ENCODE measurements at places on chromosomes 1 and 21.

- DNase-seq, result no peak
These were observed 29.1 kb downstream of the NTPCR start for GRCh38 chr1:232979558-232979957.

DNA sequence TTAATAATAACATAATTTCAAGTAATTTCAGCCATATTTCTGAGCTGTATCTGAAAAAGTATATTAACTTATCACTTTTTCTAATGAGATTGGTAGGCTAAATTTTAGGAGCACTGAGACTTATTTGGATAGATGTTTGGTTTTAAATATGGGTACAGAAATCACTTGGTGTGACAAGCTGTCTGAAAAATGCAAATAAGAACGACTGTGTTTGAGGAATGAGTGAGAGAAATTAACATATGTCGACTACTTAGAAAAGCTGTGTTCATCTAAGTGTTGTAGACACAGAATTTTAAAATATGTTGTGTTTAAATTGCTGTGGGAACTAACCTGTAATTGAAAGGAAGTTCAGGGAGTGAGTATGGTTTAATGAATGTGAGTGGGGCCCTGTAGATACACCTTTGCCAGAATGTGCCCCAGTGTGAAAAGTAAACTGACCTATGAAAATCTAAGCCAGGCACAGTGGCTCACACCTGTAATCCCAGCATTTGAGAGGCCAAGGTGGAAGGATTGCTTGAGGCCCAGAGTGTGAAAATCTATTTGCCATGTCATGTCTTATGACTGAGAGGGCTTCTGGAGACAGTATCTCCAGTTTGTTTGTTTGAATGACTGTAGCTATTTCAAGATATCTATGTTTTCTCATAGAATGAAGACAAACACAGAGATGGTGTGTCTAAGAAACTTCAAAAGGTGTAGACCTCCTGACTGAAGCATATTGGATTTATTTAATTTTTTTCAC is 53.8 kb upstream of the LRRC8C start:
- DNase-seq, result no peak

GRCh38 chr21:43912500-43912899 is 47.5 kb downstream of the AGPAT3 start:
- DNase-seq, result no peak

DNA sequence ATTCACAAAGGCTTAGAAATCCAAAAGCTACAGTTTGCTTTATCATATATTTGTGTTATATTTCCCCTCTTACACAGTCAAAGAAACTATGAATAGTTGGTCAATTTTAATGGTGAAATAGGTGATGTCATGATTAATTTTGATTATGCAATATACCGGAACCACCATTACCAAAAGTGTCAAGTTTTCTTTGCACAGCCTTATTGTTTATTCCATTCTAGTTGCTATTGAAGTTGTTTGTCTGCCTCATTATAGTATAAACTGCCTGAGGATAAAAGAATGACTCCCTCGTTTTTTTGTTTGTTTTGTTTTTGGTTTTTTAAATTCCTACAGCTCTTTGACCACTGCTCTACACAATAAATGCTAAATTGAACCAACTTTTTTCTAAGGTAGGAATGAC is 690.6 kb upstream of the ZP4 start:
- DNase-seq, result no peak

- no peak for DNase-seq
These were observed 75.3 kb downstream of the PEX14 start for GRCh38 chr1:10549904-10550664.

- no peak for DNase-seq
These were observed 36.6 kb upstream of the HMGN1 start for GRCh38 chr21:39385299-39386145.

DNA sequence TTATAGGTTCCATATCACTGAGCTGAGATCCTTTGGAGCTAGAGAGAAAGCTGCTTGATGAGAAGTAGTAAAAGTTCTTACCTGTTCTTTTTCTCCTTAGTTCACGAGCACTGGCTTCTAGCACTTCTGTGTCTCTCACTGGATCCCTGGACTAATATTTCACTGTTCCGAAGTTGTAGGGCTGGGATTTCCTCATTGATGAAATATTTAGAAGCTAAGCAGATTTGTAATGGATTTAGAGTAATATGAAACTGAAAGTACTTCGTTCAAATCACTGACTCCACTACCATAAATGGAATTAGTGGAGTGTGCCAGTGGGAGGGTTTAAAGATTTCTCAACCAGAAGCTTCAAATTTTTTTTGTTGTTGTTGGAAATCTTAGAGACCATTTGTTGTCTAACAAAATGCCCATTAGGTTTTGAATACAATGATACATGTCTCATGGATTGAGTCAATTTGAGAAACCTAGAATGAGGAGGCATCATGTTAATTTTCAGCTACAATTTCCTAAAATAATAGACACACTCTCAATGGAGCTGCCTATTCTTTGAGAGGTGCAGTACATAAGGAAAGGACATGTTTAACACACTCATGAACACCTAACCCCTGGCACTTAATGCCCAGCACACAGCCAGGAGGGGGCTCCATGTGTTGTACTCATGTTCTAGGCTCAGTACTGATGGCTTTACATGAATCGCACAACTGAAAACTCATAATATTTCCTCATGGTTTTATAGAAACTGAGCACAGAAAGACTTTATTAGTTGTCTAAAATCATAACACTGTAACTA is at the start of gene GBP1:
TSS of gene GBP1 (minus strand) at position 130 of the 790 bp plus-strand sequence. CDS start 1,974 bp downstream, outside the sequence.
- DNase-seq, result peak; percentile 57

GRCh38 chr21:44854664-44855446 is 18.6 kb downstream of the PTTG1IP start:
- DNase-seq, result no peak

DNA sequence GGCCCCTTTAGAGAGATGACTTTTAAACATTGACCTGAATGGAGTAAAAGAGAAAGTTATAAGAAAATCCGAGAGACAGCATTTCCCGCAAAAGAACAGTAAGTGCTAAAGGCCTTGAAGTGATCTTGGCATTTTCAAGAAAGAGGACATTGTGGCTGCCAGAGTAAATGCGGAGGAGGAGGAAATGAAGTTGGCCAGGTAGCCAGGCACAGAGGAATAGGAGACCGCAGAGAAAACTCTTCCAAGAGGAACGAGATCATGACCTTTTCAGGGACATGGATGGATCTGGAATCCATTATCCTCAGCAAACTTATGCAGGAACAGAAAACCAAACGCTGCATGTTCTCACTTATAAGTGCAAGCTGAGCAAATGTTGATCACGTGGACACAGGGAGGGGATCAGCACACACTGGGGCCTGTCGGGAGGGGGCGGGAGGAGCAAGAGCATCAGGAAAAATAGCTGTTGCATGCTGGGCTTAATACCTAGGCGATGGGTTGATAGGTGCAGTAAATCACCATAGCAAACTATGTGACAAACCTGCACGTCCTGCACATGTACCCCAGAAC is 49.7 kb downstream of the EEIG2 start:
- DNase-seq, result no peak

Data from RWPE1 (cell line).